ENCODE measurements at places on chromosomes 16 and 17.

- no peak for DNase-seq
These were observed 97.8 kb downstream of the ZNF778 start for GRCh38 chr16:89315271-89315670.

DNA sequence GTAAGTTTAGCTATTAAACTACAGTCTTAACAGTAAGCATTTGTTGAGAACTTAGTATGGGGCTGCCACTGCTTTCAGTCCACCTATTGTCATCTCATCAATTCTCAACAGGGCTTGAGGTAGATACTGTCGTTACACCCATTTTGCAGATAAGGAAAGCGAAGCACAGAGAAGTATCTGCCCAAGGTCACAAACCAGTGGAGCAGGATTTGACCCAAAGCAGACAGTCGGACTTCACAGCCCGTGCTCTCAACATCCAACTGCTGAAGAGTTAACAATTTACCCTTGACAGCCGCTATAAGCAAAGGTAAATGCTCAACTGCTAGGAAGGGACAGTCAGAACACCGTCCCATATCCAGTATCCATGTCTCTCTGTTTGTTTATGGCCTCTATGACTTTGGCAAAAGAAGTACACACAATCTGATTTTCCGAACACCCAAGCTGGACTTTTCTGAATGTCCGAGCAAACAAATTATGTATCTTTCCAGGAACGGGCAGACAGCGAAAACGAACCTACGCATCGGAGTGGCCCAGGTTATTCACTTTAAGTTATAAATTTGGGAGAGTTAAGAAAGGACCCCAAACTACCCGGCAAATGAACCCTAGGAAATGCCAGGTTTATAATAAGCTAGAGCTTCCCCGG, 1.2 kb downstream of the SIAH1 start:
- DNase-seq: no peak

DNA sequence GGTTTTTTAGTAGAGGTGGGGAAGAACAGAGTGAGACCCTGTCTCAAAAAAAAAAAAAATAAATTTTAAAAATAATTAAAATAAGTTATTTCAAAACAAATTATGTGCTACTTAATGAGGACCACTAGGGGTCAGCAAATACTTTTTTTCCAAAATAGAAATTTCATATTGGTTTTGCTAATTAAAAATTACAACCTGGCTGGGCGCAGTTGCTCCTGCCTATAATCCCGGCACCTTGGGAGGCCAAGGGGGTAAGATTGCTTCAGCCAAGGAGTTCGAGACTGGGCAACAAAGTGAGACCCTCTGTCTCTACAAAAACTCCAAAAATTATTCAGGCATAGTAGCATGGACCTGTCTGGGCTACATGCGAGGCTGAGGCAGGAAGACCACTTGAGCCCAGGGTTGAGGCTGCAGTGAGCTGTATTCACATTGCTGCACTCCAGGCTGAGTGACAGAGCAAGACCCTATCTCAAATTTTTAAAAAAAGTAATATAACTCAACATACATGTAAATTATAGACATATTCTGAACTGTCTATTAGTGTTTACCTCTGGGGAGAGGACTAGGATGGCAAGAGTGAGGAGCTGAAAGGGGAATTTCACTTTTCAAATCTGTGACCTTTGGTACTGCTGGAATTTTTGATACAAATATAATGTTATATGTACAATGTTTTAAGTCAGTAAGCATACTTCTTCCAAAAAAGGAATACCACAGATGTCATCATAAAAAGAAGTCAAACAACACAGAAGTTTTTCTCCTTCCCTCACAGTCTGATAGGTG, 8.1 kb downstream of the MEIOB start:
- DNase-seq: no peak

- DNase-seq: no peak
These were observed 52.7 kb downstream of the ASIC2 start for GRCh38 chr17:33240362-33240761.

- no peak for DNase-seq
These were observed 154.5 kb downstream of the BCAS3 start for GRCh38 chr17:60832151-60832585.

DNA sequence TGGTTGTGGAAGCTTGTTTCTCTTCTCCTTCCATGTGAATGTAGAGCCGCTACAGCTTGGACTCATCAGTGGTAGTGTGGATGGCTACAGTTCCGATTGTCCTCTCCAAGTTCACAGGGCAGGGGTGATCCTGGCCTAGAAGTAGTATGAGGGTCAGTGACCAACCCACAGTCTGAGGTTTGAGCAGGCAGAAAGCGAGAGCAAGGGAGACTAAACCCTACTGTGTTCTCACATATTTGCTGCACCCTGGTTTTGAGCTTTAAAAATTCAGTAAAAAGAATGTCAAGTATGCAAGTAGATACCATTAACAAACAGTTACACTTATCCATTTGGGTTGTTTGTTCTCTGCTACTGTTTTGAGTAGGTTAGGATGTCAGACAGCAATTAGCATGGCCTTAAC, 148.9 kb downstream of the MRTFB start:
- no peak for DNase-seq

GRCh38 chr17:62030264-62030663, 34.8 kb downstream of the MED13 start:
- no peak for DNase-seq

GRCh38 chr17:57888311-57889216, 38.7 kb upstream of the MRPS23 start:
- DNase-seq: no peak

DNA sequence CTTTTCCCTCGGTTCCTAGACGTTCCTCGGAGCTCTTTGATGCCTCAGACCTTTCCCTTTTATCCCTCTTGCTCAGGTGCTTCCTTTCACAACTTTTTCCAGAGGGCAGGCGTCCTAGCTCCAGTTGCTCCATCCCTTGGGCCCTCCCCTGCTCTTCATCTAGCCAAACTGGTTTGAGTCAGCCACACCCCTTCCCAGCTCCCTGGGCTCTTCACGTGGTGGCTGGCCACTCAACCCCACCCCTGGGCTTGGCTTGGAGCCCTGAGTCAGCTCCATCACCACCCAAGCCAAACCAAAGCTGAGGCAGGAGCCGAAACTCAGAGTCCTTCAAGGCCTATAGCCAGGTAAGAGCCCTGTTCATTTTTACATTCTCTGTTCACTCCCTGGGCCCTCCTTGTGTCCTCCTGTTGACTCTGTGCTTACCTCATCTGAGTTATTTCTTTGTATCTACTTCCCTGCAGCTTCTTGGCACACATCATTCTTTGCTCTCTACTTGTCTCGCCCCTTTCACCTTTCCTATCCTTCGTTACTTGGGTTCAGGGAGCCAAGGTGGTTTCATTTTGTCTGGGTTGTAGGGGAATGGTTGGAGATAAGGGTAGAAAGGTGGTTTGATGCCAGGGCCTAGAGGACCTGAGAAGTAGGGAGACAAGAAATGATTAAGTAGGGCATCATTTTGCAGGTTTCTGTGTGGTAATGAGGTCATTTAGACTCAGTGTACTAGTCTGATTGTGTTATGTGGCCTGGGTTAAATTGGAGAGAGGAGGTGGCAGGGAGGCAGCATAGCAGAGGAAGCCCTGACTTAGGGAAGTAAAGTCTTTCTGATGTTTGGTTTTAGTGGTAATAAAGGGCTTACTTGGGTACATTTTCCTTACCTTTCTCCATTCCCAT, 7.6 kb upstream of the PHKG2 start:
- no peak for DNase-seq

- no peak for DNase-seq
These were observed 18.1 kb upstream of the RAB11FIP4 start for GRCh38 chr17:31373150-31374093.

- DNase-seq: no peak
These were observed 51.3 kb downstream of the CCDC42 start for GRCh38 chr17:8693328-8693727.

DNA sequence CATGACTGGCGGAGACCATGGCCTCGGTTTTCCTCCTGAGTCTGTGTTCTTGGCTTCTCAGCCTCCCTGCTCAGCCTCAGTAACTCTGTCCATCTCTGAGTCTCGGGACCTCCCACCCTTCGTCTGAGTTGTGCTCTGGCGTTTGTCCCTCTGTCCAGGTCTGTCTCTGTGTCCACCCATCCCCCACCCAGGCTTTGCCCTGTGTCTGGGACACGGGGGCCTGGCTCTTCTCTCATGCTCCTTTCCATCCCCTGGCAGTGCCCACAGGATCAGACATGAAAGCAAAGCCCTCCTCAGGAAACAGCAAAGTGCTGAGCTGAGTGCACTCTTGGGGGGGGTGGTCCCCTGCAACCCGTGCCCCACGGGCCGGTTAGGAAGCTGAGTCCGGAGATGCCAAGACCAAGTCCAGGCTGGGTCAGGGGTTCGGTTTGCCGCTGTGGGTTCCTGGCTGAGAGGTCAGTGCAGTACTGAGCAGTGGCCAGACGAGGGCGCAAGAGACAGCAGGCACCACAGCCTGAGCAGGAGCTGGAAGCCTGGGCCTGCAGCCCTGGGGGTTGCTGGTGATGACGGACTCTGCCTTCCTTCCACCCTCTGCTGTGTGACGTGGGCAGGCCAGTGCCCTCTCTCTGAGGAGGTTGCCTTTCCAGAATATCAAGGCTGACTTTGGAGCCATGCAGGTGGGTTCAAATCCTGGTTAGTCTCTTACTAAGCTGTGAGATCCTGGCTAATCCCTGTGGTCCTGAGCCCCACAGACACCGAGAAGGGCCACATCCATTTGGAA, 2.5 kb downstream of the P2RX1 start:
- DNase-seq: peak; percentile 80
